ENCODE measurements at places on chromosomes 1 and 21.

DNA sequence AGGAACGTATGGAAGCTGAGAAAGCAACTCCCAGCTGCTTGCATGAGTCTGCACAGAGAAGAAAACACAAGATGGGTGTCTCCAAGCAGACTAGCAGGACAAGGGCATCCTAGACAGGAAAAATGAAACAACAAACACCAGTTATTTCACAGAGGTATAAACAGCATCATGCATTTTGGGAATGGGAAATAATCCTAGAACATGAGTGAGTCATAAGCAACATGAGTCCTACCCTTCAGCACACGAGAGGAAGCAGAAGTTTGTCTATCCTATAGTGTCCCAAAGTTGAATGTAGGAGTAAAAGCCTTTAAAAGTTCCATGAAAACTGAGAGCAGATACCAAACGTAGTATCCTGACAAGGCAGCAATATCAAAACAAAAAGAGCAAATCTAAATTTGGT lies 11.3 kb upstream of the FRRS1 start:
- DNase-seq, result no peak

GRCh38 chr1:31521761-31522555 lies 54.4 kb upstream of the TINAGL1 start:
- DNase-seq, result no peak

GRCh38 chr1:79955966-79956365 lies 949.4 kb upstream of the ADGRL4 start:
- DNase-seq, result no peak

DNA sequence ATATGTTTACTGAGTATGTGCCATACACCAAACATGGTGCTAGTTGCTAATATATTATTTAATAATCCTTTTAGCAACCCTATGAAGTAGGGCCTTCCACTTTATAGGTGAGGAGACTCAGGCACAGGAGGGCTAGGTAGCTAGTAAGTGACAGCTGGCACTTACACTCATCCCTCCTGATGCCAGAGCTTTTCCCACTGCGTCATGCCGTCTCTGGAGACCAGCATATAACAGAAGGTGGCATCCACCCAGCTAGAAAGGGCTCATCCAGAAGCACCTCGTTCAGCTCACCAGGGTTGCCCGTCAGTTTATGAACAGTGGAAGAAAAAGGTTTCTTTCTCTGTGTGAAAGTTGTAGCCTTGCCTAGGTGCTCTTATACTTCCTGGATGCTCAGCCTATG lies 108.9 kb downstream of the NOS1AP start:
- DNase-seq, result no peak

DNA sequence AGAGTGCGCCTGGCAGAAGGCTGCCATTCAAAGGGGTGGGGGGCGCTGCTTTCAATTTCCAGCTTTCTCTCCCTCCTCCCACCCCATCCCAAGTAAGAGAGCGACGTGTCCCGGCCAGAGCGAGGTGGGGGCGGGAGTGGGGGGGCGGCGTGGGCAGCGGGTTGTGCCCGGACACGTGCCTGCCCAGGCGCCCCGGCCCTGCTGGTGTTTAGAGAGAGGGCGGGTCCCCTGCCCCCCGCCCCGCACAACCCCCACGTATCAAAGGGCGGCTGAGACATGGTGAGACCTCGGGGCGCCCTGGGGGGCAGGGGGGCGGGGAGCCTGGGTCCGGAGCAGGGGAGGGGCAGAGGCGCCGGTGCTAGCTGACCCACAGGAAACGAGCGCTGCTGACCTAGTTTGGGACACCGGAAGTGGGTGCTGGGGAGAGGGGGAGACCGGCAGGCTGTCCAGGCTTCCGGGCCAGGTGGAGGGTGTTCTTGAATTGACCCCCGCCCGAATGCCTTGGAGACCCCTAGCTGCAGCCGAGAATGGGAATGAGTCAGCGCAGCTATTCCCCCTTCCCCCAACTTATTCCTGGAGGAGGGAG lies 1.3 kb downstream of the ZBTB7B start:
- DNase-seq, result peak; percentile 56

DNA sequence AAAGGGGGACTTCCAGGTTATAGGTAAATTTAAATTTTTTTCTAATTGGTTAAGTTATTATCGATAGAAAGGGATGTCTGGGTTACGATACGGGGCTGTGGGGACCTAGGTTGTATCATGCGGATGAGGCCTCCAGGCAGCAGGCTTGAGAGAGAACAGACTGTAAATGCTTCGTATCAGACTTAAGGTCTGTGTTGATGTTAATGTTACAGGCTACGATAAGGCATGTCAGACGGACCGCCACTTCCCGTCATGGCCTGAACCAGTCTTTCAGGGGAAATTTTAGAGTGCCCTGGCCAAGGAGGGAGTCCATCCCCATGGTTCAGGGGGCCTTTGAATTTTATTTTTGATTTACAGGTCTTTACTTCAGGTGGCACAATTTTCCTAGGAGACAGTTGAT lies 16.7 kb downstream of the ABCG1 start:
- no peak for DNase-seq

GRCh38 chr1:26477446-26478152 lies 5.4 kb downstream of the HMGN2 start:
- DNase-seq, result peak; percentile 18

DNA sequence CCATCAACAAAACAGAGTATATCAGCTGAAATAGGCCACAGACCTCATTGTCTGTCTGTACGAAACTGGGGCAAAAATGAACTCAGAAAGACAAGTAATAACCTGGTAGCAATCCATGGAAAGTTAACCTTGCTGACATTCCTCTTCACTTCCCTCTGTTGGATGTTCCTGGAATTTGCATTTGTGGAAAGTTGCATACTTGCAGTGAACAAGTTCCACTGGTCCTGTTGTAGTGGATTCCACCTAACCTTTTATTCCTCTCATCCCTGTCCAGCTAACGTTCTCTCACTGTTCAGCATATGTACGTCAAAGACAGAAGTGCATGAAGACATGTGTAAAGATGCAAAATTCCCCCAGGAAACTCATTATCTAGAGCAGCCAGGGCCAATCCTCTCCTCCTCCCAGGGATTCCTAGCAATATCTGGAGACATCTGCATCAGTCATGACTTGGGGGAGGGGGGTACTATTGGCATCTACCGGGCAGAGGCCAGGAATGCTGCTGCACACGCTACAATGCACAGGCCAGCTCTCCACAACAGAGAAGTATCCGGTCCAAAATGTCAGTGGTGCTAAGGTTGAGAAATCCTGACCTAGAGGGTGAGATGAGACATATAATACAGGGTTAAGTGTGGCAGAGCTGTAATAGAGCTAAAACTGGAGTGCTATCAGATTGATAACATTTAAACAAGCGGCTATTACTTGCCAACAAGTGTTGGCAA lies 8.2 kb downstream of the LPAR3 start:
- DNase-seq, result no peak

- peak; percentile 24 for DNase-seq
These were observed 40.1 kb upstream of the PUM1 start for GRCh38 chr1:31105646-31106045.

- DNase-seq, result peak; percentile 62
These were observed 199.2 kb downstream of the DNM3 start for GRCh38 chr1:172040466-172040865.

- peak; percentile 29 for DNase-seq
These were observed 742.0 kb downstream of the ADGRL2 start for GRCh38 chr1:82542766-82543165.

DNA sequence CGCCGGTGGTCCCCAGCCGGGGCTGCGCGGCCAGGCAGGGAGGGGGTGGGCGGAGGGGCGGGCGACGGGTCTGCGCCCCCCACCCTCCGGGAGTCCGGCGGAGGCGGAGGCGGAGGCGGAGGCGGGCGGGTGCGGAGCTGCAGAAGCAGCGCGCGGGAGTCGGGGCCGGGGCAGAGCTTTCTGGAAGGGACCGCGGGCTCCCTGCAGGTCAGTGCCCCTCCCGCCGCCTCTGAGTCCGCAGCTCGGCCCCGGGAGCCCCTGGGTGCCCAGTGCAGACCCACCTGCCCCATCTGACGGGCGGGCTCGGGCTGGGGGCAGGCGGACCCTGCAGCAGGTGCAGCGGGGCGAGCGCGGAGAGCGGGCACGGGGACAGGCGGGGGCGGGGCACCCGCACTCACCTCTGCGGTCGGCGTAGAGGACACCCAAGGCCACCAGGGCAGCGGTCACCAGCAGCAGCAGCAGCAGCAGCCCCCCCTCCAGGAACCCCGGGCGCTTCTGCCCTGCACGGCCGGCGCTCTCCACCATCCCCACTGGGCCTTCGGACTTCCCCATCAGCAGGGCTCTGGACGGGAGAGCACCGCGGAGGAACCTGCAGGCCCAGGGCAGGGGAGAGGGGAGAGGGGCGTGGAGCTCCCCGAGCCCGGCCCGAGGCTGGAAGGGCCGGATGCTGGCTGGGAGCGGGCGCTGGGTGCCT lies 3.7 kb downstream of the MMEL1 start:
- DNase-seq, result no peak

DNA sequence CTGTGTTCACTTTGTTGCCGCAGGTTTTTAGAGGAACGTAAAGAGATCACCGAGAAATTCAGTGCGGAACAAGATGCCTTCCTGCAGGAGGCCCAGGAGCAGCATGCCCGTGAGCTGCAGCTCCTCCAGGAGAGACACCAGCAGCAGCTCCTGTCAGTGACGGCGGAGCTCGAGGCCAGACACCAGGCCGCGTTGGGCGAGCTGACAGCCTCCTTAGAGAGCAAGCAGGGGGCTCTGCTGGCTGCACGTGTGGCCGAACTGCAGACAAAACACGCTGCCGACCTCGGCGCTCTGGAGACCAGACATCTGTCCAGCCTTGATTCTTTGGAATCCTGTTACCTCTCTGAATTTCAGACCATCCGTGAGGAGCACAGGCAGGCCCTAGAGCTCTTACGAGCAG lies 42.6 kb downstream of the PCNT start:
- DNase-seq, result no peak

GRCh38 chr1:186948535-186948934 lies 119.8 kb downstream of the PLA2G4A start:
- DNase-seq, result peak; percentile 8

GRCh38 chr1:211791979-211792378 lies 38.6 kb downstream of the LPGAT1 start:
- no peak for DNase-seq

DNA sequence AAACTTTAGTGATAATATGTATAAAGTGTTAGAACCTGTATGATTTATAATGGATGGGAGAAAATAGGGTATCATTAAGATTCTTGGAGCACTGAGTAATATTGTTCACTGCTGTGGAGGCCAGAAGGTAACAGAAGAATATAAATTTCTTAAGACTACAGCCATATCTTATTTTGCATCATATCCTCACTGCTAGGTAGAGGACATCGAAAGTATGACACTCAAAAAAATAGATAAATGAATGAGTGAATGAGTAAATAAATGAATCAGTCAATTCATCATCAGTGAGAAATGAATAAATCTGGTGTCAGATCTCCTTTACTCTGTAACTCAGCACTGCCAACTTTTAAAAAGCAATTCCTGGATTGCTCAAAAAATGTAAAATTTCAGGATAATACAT lies 33.2 kb downstream of the RGS13 start:
- no peak for DNase-seq

DNA sequence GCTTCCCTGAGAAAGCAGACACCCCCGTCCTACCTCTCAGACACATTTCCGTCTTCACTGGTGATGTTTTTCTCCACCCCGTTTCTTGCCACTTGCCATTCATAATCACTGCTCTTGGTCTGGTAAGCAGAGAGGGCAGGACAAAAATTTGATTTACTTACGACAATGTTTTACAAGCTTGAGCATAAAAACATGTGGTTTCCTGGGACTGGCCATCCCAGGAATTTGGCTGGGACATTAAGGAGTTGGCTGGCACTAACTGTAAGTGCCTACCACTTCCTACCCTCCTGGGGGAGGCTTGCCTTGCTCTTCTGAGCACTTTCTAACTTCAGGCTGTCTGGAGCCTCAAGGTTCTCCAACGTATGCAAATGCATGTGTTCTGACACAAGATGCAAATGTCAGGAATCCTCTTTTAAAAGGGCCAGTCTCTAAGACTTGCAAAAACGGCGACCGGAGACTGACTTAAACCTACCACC lies 24.2 kb downstream of the ZBTB18 start:
- DNase-seq, result no peak

DNA sequence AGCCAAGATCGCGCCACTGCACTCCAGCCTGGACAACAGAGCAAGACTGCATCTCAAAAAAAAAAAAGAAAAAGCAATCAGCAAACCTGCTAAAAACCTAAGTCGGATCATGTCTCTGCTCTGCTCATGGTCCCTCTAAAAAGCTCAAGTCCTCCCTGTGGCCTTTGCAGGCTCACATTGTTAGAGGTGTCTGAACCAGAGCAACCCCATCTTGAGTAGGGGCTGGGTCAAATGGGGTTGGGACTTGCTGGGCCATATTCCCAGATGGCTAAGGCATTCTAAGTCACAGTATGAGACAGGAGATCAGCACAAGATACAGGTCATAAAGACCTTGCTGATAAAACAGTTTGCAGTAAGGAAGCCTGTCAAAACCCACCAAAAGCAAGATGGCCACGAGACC lies 3.0 kb upstream of the DRAXIN start:
- DNase-seq, result no peak

DNA sequence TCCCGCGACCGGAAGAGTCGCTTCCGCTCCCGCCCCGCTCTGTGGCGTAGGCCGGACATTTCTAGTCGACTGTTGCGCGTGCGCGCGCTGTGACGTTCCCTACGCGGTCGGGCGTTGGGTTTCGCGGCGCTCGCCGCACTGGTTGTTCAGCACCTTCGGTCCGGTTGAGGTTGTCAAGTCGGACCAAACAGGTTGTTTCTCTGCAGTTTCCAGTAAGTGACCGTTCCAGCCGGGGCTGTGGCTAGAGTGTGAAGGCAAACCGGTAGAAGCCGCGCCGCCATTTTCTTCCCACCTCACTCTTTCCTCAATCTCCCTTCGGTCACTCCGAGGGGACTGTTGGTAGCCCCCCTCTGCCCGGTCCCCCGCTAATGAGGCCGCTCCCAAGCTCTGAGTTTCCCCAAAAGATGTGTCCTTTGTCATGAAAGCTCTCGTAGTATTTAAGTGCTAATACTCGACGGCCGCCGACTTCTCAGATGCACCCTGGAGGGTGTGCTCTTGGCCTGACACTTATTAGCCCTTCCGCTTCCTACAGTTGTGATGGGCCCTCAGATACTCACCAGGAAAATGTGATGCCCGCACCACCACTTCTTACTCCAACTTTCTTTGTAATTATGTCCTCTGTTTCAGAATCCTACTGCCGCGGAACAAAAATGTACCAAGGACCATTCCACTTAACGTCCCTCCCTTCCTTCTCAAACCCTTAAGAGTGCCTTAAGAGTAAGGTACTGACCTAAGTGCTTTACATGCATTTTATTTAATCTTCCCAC lies 56.3 kb downstream of the TRAF5 start:
- DNase-seq, result peak; percentile 92

GRCh38 chr1:187924252-187924651 lies 1095.5 kb downstream of the PLA2G4A start:
- DNase-seq, result no peak

- peak; percentile 79 for DNase-seq
These were observed 27.8 kb downstream of the OSBPL9 start for GRCh38 chr1:51644533-51645197.

GRCh38 chr1:223423641-223424233 lies 30.5 kb downstream of the CCDC185 start:
- no peak for DNase-seq

DNA sequence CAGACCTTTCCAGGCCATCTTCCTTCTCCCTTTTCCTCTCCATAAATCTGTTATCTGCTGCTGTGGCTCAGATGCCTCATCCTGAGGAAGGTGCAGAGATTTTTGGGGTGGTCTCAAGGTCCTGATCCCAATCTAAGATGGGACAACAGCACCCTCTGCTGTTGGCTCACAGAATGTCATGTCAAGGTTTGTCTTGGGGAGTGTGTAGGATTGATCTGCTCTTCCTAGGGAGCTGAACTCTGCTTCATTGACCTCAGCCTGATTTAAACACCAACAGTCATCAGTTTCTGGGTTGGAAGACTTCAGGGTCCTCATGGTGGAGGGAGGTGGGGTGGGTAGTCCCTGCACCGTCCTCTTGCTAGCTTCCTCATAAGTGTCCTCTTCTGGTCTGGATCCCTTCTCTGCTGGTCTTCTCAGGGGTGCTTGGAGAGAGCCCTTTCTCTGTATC lies 62.8 kb upstream of the LAX1 start:
- DNase-seq, result peak; percentile 55

Data from fibroblast of upper back skin (primary cell).